ENCODE measurements at places on chromosomes 11 and 22. TPM values are rescaled to one million over a fixed set of nuclear protein-coding genes. Genes with fewer than 3 reads are reported as not detected.
A peak's percentile ranks its signal among the peaks of the same experiment; 100 is the strongest.

The TMPRSS4 gene
- total RNA-seq = not detected

The FZD4 gene
- total RNA-seq = 0.09 TPM

The LRRC4C gene
- total RNA-seq = not detected

The KIAA0930 gene
- 32.3 TPM for total RNA-seq

DNA sequence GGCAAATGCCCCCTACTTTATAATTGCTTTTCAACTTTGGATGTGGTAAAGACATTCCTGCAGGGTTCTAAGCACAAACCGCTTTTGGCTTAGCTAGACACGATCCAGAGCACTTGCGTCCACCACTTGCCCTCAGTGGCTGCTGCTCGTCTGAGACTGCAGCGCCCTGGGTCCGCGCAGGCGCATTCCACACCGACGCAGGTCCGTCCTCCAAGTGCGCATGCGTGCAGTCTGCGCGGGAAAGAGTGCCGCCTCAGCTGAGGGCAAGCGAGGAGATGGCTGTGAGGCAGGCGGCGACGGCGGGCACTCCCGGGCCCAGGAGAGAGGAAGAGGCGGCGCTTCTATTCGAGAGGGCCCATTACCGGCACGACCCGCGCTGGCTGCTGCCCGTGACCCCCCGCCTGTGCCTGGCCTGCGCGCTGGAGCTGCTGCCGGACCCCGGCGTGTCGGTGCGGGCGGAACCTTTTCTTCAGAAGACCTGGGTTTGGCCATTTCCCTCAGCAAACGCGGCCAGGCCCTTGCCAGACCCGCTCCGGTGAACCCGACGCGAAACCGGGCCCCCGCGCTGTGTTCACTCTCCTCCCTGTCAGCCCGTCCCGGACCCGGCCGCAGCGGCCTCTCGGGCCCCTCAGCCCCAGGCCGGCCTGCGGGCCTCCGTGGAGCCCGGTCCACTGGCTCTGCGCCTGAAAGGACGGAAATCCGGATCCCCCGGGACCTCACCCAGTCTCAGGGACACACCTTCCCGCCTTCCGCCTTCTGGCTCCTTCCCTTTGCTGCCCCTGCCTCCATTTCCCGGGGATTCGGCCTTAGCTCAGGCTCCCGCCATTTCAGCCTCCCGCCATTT lies at the start of gene MEI1:
TSS of gene MEI1 (plus strand) at position 240 of the 844 bp plus-strand sequence. CDS start at position 276, 36 bp downstream.
- H3K27me3 ChIP-seq = no peaks in the 10 kb centered on the region
- H3K27ac ChIP-seq = no peak within 1 kb of the TSS
- peaks cover 7% of the 10 kb centered on the region for H3K4me1 ChIP-seq

DNA sequence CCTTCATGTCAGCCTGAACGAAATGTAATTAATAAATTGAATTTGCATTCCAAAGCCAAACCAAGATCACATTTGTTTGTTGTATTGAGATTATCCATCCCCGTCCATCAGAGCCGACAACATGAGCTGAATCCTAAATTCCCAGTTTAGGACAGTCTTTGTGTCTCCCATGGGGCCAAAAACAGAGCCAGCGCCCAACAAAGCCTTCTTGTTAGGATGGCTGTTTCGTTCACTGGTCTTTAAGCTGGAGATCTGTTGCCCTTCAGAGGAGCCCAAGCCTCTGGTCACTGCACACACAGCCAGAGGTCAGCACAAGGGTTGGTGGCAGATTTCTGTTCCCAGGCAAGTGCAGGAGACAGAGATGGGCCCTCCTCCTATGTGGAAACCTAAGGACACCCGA lies 25.8 kb downstream of the DSCAML1 start:
- H3K4me1 ChIP-seq = no peaks in the 10 kb centered on the region
- H3K27me3 ChIP-seq = no peaks in the 10 kb centered on the region
- no peak overlapping the region for H3K27ac ChIP-seq
- DNase-seq = no peak
- no peak overlapping the region for H3K4me3 ChIP-seq

- no peaks in the 10 kb centered on the region for H3K27me3 ChIP-seq
- no peak overlapping the region for H3K27ac ChIP-seq
- DNase-seq = no peak
- H3K4me1 ChIP-seq = no peaks in the 10 kb centered on the region
- no peaks in the 10 kb centered on the region for H3K36me3 ChIP-seq
Measured at GRCh38 chr11:7612056-7612660, 61.1 kb downstream of the CYB5R2 start.

GRCh38 chr11:72483412-72484186 lies 49.3 kb upstream of the CLPB start:
- no peak overlapping the region for H3K4me3 ChIP-seq
- H3K27ac ChIP-seq = no peak overlapping the region
- no peaks in the 10 kb centered on the region for H3K27me3 ChIP-seq
- no peaks in the 10 kb centered on the region for H3K36me3 ChIP-seq
- no peaks in the 10 kb centered on the region for H3K4me1 ChIP-seq

DNA sequence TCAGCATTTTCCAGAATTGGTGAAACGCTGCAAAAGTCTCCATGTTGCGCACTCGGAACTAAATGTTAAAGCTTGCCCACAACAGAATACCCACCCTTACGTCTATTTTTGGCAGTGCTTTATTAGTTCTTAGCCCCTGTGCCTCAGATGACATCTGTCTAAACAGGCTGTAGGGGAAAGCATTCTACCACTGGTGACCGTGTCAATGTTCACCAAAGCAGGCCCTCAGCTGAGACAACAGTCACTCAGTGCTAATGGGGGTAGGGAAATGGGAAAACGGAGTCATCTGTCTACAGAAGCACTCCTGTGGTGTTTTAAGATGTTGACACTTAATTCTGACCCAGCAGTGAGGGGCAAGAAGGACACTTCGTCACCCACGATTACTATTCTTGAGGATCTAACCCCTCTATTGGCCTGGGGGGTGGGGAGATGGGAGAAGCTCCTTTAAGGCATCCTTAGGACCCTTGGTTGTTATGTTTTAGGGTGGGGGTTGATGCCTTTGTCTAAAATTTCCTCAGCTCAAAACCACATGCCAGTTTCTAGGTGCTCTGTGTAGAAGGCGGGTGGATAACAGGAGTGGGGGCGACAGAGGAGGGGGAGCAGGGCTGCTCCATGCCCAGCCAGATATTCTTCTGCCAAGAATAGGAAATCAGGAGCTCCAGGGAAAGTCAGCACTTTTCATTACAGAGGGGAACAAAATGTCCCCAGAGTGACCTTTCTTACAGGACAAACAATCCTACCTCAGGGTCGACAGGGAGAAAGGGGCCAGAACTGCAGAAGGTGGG lies 15.6 kb upstream of the MFRP start:
- H3K27me3 ChIP-seq = peaks cover 30% of the 10 kb centered on the region
- peaks cover 9% of the 10 kb centered on the region for H3K4me1 ChIP-seq
- no peaks in the 10 kb centered on the region for H3K36me3 ChIP-seq
- no peak overlapping the region for H3K4me3 ChIP-seq
- DNase-seq = no peak

GRCh38 chr22:33018232-33018864 lies 39.8 kb downstream of the SYN3 start:
- no peaks in the 10 kb centered on the region for H3K27me3 ChIP-seq
- H3K4me3 ChIP-seq = no peak overlapping the region
- H3K4me1 ChIP-seq = no peaks in the 10 kb centered on the region
- DNase-seq = peak; percentile 3
- no peak overlapping the region for H3K27ac ChIP-seq
- H3K36me3 ChIP-seq = no peaks in the 10 kb centered on the region

DNA sequence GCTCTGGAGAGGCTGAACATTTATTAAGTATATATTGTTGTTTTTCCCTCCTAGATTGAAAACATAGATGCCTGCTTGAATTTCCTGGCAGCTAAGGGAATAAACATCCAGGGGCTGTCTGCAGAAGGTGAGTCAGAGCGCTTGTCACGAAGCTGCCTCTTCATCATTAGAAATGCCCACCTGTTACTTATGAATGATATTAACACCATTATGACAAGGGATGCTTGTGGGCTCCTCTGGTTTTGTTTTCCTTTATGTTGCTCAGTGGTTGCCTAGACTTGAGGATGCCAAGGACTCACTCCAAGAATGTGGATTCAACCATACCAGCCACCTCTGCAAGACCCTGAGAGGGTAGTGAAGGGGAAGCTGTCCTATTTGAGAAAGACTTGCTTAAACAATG lies 156.2 kb downstream of the NAV2 start:
- no peaks in the 10 kb centered on the region for H3K27me3 ChIP-seq
- DNase-seq = no peak
- H3K27ac ChIP-seq = no peak overlapping the region
- no peak overlapping the region for H3K4me3 ChIP-seq
- no peaks in the 10 kb centered on the region for H3K4me1 ChIP-seq
- no peaks in the 10 kb centered on the region for H3K36me3 ChIP-seq

- H3K4me3 ChIP-seq = no peak overlapping the region
- H3K27ac ChIP-seq = no peak overlapping the region
- no peaks in the 10 kb centered on the region for H3K27me3 ChIP-seq
- peaks cover 11% of the 10 kb centered on the region for H3K4me1 ChIP-seq
- DNase-seq = no peak
Measured at GRCh38 chr22:31302537-31302936, 10.2 kb upstream of the PIK3IP1 start.

DNA sequence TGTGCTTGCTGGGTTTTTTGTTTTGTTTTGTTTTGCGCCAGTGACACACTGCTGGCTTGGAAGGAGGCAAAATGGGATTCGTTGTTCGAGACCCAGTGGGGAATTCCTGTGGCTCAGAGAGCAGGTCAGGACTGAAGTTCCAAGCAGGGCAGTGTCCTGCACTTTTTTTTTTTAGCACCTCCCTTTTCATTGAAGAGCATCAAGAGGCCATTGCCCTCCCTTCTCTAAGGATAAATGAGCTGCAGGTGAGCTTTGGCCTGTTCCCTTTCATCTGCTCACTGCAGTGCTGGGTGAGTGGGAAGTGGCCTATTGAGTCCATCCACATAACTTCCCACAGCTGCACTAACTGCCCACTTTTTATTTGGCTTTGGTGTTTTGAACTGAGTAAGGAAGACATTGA lies 87.8 kb downstream of the ARHGAP42 start:
- no peak for DNase-seq
- H3K27ac ChIP-seq = no peak overlapping the region
- H3K4me1 ChIP-seq = no peaks in the 10 kb centered on the region
- no peaks in the 10 kb centered on the region for H3K27me3 ChIP-seq
- H3K36me3 ChIP-seq = no peaks in the 10 kb centered on the region

- no peaks in the 10 kb centered on the region for H3K27me3 ChIP-seq
- H3K4me1 ChIP-seq = no peaks in the 10 kb centered on the region
- H3K36me3 ChIP-seq = no peaks in the 10 kb centered on the region
- H3K4me3 ChIP-seq = no peak overlapping the region
Measured at GRCh38 chr11:9720290-9720630, 56.4 kb downstream of the SWAP70 start.

- H3K4me1 ChIP-seq = no peaks in the 10 kb centered on the region
- DNase-seq = no peak
Measured at GRCh38 chr22:43750751-43751150, 61.4 kb downstream of the EFCAB6 start.

DNA sequence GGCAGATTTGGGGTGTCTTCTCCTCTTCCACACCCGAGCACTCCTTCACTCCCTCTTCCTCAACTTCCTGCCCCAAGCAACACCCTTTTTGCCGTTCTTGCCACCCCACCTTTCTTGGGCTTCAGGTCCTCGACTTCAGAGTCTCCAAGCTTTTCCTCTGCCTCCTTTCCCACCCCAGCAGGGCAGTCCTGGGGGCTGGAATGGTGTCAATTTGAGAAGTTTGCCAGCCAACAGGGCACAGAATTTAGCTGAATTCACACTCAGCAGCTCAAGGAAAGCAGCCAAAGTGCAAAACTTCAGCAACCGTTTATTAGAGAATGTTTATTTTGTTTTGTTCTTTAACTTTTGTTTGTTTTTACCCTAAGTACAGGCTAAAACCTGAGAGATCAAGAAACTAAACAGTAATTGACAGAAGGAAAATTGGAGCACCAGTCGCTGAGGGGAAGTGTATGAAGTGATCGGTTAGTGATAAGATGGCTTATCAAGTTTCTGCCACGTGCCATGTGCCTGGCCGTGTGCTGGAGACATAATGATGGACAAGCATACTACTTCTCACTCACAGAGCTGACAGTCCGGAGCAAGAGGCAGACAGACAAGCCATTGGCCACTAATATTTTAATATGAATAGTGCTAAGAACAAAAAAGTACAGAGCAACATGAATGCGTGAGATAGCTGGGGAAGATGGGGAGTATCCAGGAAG lies 44.4 kb downstream of the AHNAK start:
- H3K27ac ChIP-seq = peak overlapping the region; percentile 35
- no peaks in the 10 kb centered on the region for H3K4me1 ChIP-seq
- H3K27me3 ChIP-seq = no peaks in the 10 kb centered on the region

DNA sequence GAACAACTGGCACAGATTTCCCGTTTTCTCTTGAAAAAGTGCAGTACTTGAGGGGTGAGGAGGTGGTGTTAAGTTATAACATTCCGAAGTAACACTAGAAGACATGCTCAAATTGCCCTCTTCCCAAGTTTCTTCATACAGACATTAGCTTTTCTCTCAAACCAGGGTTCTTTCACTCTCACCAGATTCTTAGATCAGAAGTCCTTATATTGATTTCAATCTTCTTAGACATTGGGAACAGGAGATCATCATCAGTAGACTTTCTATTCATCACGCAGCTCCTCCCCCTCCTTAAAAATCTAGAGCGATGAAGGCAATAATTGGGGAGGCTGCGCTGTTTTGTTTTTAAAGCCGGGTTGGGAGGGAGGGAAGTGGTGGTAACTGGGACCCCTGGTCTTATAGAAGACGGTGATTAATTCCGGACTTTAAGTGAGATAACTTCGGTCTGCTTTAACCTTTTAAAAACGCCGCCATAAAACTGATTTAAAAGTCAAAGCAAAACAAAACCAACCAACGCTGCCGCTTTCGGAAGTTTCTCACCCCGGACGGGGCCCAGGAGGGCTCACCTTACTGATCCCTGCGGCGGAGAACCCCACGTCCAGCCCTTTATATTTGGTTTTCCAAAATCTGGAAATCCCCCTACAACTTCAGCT lies 665 bp downstream of the USP28 start:
- H3K36me3 ChIP-seq = no peaks in the 10 kb centered on the region
- no peak for DNase-seq
- no peaks in the 10 kb centered on the region for H3K27me3 ChIP-seq
- peak overlapping the region; percentile 75 for H3K4me3 ChIP-seq
- peak overlapping the region; percentile 68 for H3K27ac ChIP-seq

GRCh38 chr11:32809313-32809712 lies 14.9 kb upstream of the CCDC73 start:
- no peak overlapping the region for H3K27ac ChIP-seq
- no peaks in the 10 kb centered on the region for H3K27me3 ChIP-seq
- H3K4me3 ChIP-seq = no peak overlapping the region
- no peak for DNase-seq
- no peaks in the 10 kb centered on the region for H3K4me1 ChIP-seq

GRCh38 chr22:36301384-36301828 lies 48.5 kb downstream of the APOL1 start:
- no peak overlapping the region for H3K27ac ChIP-seq
- H3K36me3 ChIP-seq = peaks cover 98% of the 10 kb centered on the region
- DNase-seq = peak; percentile 80
- H3K4me1 ChIP-seq = peaks cover 10% of the 10 kb centered on the region

GRCh38 chr11:830295-831117 lies 2.2 kb upstream of the CD151 start:
- no peak overlapping the region for H3K27ac ChIP-seq
- H3K4me1 ChIP-seq = peaks cover 47% of the 10 kb centered on the region
- peak; percentile 69 for DNase-seq
- H3K36me3 ChIP-seq = no peaks in the 10 kb centered on the region
- peaks cover 20% of the 10 kb centered on the region for H3K27me3 ChIP-seq

GRCh38 chr11:125263268-125263790 lies 98.8 kb downstream of the PKNOX2 start:
- peaks cover 14% of the 10 kb centered on the region for H3K27me3 ChIP-seq
- no peak for DNase-seq
- no peaks in the 10 kb centered on the region for H3K36me3 ChIP-seq
- H3K4me3 ChIP-seq = no peak overlapping the region
- no peaks in the 10 kb centered on the region for H3K4me1 ChIP-seq

GRCh38 chr11:67432655-67433349 lies 4.5 kb downstream of the RPS6KB2 start:
- no peak overlapping the region for H3K4me3 ChIP-seq
- peaks cover 25% of the 10 kb centered on the region for H3K36me3 ChIP-seq
- H3K27me3 ChIP-seq = no peaks in the 10 kb centered on the region
- H3K27ac ChIP-seq = no peak overlapping the region
- H3K4me1 ChIP-seq = peaks cover 62% of the 10 kb centered on the region

All from CD8-positive, alpha-beta memory T cell (primary cell).